H1 (cell line): ENCODE measurements at places on chromosomes 7 and 10.

- DNase-seq: no peak
Measured at GRCh38 chr7:87075671-87076404, 16.4 kb upstream of the ELAPOR2 start.

DNA sequence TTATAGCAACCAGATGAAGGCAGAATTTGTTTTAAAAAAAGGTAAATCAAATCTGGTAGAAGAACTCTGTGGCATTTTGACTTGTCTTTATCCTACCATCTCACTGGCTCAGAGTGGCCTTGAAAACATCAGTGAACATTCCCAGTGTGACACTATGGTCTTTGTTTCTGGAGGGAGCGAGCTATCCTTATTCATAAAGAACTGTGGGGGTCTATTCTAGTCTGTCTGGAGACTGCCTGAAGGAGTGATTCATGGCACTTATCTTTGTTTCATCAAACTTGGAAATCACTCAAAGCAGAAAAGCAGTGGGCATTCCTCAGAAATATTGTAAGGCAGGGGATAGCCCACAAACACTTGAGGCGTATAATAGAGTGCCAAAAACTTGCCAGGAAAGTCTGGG is 719.1 kb downstream of the PCDH15 start:
- no peak for DNase-seq

DNA sequence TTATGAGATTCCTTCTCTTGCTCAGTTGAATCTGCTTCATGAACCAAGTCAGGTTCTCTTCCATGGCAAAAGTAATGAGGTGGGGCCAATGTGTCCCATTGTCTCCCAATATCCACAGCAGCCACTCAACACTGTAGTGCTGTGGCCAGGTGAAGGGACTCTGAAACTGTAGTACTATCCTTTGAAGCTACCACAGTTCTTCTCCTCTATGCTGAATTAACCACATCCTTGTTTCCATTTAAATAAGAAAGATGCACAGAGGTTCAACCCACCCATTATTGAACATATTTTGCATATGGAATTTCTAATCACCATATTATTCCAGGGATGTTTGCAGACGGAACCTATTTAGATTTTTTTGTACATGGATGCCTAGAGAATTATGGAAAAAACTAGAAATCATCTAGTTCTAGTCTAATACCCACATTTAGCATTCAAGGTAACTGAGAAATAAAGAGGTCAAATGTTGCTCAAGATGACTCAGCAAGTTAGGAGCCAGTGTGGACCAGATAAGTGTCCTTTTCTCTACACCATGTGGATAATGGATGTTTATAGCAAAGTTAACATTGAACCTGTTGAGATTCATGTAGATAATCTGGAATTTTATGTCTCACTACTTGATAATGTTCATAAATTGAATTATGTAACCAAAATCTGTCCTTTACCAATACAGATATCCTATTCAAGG is 64.5 kb downstream of the LRRTM3 start:
- no peak for DNase-seq

GRCh38 chr10:122986335-122986734 is 6.1 kb downstream of the PSTK start:
- no peak for DNase-seq

DNA sequence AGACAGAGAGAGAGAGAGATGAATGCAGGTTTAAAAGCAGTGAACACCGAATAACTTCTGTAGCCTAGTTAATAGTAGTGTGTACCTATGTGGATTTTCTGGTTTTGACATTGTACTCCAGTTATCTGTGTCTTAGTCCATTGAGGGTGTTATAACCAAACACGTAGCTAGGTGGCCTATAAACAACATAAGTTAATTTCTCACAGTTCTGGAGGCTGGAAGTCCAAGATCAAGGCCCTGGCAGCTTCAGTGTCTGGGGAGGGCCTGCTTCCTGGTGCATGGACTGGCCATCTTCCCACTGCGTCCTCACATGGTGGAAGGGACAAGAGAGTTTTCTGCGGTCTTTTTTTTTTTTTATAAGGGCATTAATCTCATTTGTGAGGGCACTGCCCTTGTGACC is 23.5 kb downstream of the AOC1 start:
- no peak for DNase-seq

- DNase-seq: no peak
Measured at GRCh38 chr7:82818171-82818570, 344.5 kb downstream of the PCLO start.

GRCh38 chr7:97697396-97697795 is 34.5 kb upstream of the TAC1 start:
- no peak for DNase-seq

DNA sequence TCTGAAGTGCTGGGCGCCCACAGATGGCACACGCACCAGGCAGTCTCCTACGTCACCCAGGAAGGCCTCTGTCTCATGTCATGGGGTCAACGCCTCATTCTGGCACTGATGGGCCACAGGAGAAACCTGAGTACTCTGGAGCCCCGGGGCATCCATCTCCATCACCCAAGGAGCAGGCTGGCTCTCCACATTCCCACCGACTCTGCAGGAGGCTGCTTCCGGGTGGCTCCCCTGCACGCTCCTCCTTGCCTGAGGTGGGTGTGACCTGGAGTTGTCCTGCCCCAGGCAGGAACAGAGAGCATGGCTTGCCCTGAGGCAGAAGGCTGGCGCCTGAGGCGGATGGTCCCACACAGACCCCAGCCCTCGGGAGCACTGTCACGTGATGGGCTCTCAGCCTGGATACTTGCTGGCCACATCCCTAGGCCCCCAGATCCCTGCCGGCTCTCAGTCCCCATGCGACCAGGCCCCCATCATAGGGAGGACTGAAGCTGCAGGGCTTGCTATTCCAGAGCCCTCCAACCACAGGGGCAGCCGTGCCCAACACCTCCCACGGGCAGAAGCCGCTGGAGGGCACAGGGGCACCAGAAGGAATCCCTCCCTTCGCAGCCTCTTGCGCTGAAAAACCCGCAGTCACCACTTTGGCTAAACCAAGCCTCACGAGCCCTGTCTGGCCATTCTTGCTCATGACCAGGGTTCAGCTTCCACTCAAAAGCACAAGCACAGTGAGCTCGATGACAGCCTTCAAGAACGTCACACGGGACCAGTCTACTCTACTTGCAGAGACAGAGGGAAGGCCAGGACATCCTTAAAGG is 80.7 kb downstream of the MAD1L1 start:
- no peak for DNase-seq

DNA sequence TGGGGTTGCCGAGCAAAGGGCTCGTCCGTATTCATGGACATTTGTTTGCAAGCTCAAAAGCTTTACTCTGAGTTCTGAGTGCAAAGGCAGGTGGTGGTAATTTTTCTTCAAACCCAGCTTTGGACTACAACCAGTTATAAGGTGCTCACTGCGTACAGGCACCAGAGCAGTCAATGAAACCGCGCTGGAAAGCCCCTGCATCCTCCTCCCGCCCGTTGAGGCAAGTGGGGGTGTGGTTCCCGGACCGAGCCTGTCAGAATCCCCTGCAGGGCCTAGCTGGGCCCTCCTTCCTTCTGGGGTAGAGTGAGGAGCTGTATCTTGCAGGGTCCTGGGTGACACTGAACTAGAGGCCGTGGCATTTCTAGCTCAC is 22.3 kb downstream of the AMZ1 start:
- no peak for DNase-seq

GRCh38 chr7:156620291-156620675 is 20.3 kb upstream of the RNF32 start:
- no peak for DNase-seq

DNA sequence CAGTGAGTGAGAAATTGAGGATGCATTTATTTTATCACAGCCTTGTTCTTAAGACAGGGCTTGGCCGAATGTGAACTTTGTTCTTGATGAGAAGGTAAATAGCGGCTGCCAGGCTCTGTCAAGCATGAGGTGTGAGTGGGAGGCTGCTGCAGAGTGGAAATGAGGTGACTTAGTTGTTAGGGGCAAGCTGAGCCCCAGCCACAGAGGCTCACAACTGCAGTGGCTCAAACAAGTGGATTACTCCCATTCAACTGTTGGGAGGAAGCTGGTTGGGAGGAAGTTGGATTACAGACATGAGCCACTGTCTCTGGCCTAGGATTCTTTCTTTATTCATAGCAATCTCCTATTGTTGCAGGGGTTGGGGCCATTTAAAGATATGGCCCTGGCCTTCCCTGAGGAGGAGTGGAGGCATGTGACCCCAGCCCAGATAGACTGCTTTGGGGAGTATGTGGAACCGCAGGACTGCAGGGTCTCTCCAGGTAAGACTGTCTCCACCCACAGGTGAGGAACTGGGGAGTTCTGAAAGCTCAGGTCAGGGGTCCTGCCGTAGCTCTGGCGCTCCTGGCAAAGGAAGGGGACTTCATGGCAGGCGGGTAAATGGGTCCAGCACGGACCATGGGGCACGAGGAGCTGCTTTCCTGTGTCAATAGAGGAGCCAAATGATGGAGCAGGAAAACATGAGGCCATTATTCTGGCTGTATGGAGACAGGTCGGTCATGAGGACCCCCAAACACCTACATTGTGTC is 7.1 kb downstream of the ZSCAN25 start:
- no peak for DNase-seq

DNA sequence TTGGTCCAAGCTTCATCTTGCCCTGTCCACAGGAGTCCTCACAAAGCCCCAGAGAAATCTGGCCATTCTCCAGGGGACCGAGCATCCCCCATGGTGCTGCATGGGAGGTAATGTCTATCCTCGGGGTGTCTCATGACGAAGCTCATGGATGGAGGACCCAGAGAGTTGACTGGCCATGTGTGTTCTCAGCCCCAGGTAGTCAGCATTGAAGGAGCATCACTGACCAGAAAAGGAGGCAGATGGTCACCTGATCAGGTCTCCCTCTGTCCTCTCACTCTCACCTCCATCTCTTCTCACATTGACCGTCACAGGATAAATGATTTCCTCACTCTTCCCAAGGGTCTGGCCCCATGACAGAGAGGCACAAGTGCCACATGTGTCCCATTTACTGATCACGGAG is 33.4 kb upstream of the GDF10 start:
- no peak for DNase-seq

DNA sequence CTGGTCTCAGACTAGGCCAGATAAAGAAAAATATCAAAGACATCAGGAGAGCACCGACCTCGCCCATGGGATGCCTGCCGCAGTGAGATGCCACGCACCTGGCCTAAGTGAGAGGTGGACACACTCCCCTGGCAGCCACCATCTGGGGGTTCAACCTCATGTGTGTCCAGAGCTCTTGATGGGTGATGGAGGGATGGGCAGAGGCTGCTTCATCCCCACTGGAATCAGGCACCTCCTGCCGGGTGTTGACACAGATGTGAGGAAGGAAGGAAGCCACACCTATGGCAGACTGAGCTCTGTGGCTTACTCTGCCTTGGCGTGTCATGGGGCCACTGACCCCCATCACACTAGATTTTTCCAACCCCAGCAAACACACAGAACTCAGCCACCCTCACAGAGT is 11.4 kb downstream of the ZNF488 start:
- DNase-seq: peak; percentile 37

DNA sequence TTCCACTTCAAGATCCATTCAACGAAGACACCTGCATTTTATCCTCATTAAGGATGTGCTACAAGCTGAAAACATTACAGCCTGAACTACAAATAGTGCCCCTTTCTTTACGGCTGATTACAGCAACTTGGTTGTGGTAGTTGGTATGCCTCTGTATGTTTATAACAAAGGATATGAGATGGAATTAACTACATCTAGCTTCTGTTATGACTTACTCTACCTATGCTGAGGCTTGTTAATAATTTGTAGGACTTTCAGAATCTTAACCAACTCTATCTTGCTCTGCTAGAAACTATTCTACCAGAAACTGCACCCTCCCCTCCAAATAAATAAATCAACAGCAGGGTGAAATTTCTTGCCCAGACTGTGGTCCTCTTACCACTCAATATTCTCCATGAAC is 448.1 kb downstream of the GRM8 start:
- no peak for DNase-seq

DNA sequence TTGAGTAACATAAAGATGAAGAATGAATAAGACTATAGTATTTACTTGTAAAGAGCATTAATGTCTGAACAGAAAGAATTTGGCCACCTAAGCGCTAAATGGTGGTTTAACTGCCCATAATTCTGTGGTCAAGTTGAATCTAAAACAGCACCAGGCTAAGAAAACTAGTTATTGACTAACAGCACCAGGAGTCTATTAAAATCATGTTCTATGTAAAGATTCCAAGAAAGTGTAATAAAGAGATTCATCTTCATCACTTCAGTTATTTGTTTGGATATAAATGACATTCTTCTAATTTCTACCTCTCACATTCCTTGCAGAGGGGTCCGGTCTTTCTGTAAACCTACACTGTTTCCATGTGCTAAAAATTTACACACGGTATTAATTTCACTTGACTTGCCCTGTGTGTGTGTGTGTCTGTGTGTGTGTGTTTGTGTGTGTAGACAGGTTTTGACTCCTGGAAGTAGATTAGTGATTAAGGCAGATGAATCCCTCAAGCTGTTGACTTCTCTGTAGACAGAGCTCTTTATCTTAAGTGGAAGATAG is 84.4 kb downstream of the KLF6 start:
- no peak for DNase-seq

DNA sequence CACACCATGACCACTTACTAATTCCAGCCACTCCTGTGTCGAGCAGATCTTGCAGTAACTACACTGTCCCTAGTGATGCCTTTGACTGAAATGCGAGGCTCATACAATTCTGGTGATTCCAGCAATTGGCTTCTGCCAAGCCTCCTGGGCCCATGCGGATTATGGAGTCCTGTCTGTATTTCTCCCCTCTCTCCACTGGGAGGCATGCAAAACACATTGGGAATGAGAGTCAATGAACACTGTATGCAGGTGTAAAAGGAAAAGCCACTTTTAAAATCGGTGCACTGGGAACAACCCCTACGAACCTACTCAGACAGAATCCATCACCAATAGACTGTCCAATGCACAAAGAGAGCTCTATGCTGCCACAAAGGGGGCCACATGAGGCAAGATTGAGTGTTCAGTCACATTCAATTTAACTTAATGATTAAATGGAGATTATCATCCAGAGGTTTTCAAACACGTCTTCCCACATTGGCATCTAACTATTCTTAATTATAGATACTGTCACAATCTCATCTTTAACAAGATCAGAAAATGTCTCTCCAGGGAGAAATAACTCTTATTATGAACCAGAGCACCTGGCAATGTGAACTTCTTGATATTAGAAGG is 550.6 kb downstream of the GLRX3 start:
- no peak for DNase-seq

DNA sequence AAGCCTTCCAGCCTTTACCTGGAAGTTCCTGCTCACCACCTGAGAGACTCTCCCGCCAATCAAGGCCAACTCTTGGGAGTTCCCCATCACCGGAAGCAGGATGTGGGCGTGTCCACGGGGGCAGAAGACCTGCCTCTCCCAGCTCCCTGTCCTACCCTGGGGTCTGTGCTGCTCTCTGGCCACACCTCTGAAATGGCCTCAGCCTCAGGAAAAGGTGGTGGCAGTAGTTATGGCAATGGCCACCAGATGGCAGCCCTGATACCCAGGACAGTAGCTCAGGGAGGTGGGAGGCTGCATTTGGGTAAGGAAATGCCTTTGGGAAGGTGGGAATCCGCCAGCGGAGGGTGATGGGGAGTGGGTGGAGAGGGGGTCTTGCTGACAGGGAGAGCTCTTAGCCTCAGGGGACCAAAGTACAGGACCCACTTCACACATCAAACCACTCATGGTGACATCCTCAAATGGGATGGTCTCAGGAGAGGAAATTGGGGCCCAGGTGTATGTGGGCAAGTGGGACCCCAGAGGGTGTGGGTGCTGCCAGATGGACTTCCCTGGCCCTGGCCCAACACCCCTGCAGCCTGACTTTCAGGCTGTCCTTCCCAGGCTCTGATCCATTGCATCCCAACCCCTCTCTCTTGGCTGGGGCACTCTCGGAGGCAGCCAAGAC is 33.9 kb downstream of the KAZALD1 start:
- peak; percentile 96 for DNase-seq
